ENCODE measurements at places on chromosomes 11 and 22. TPM values are rescaled to one million over a fixed set of nuclear protein-coding genes. Genes with fewer than 3 reads are reported as not detected.

- H3K27me3 ChIP-seq = no peaks in the 10 kb centered on the region
- H3K4me3 ChIP-seq = no peak overlapping the region
- H3K4me1 ChIP-seq = peaks cover 43% of the 10 kb centered on the region
- no peak for DNase-seq
- H3K36me3 ChIP-seq = no peaks in the 10 kb centered on the region
These were observed 17.1 kb downstream of the PCF11 start for GRCh38 chr11:83174008-83174407.

The FREY1 gene
- not detected for total RNA-seq

DNA sequence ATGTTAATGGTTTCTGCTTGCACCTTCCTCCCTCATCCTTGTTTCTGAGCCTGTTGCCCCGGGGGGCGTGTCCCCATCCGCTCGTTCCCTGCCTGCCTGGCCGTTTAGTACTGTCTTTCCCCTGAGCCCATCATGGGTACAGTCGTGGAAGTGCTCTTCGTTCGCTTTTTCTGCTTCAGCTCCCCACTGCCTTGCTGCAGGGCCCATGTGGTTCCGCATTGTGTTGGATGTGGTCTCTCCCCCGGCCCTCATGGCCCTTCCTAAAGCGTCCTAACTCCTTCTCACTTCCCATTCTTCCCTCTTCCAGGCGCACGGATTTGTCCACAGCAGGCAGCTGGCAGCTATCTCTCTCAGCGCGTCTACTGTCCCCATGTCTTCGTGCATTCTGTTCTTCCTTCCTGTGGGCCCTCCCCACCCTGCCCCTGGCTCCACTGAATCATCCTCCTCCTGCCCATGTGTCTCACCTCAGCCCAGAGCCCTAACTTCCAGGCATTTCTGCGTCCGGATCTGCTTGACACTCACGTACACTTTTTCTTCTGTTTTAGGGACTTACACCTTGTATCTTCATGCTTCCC, 98.1 kb downstream of the ZBTB16 start:
- peak overlapping the region; percentile 94 for H3K27ac ChIP-seq
- DNase-seq = peak; percentile 88

DNA sequence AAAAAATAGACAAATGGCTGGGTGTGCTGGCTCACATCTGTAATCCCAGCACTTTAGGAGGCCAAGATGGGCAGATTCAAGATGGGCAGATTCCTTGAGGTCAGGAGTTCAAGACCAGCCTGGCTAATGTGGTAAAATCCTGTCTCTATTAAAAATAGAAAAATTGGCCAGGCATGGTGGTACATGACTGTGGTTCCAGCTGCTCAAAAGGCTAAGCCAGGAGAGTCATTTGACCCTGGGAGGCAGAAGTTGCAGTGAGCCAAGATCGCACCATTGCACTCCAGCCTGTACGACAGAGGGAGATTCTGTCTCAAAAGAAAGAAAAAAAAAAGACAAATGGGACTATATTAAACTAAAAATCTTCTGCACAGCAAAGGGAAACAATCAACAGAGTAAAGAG, 55.4 kb downstream of the USP35 start:
- peaks cover 7% of the 10 kb centered on the region for H3K4me1 ChIP-seq
- DNase-seq = no peak
- no peaks in the 10 kb centered on the region for H3K27me3 ChIP-seq
- no peak overlapping the region for H3K4me3 ChIP-seq
- no peaks in the 10 kb centered on the region for H3K36me3 ChIP-seq
